ENCODE measurements at places on chromosomes 1 and 21.
A peak's percentile ranks its signal among the peaks of the same experiment; 100 is the strongest.

DNA sequence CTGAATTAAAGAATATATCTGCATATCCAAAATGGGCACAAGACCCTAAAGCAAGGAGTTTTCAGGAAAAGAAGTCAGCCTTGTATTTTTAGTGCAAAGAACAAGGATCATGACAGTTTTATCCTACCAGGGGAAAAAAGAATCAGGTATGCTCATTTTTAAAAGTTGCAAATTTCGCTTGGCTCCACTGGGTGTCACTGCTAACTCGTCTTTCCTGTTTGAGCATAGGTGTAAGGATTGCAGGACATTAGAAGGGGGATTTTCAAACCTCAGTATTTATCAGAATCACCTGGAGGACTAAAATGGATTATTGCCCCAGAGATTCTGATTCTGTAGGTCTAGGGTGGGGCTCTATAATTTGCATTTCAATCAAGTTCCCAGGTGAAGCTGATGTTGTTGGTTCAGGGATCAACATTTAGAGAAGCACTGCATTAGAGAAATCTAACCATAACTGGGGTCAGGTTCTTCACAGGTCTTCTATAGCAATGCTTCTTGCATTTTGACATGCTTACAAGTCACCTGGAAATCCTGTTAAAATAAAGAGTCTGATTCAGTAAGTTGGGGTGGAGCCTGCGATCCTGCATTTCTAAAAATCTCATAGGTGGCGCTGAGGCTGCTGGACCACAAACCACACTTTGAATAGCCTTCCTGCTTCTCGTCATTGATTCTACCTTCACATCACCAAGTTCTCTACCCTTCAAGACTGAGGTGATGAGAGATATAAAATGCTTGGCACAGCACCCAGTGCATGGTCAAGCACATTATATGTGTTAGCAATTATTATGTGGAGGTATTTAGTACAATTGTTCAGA, 39.6 kb downstream of the NUF2 start:
- no peak for DNase-seq

DNA sequence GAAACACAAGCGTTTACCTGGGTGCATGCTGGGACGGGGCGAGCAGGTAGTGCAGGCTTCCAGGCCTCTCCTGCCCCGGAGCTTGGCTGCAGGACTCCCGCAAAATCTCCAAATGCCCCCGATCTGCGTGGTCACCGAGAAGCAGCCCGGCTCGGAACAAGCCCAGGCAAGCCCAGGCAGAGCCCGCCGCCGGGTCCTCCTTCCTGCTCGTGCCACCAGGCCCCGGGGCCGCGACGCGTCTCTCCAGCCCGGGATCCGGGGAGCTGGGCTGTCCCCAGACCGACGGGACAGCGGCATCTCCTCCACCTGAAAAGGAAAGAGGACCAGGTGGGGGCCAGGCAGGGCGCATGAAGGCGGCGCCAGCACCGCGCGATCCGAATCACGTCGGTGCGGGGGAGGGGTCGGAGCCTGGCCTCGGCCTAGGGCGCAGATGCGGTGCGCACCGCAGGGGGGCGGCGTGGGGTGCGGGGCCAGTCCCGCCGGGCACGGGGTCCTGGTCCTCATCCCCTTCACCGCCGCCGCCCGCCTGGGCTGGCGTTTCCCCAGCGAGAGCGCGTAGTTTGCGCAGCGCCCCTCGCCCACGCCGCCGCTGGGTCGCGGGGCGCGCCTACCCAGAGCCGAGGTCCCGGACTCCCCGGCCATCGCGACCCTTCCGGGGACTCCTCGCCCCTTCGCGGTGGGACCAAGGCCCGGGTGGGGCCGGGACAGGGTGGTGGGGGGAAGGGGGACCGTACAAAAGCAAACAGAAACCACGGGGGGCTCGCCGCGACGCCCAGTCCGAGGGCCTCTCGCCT, 52.4 kb upstream of the H6PD start:
- no peak for DNase-seq

DNA sequence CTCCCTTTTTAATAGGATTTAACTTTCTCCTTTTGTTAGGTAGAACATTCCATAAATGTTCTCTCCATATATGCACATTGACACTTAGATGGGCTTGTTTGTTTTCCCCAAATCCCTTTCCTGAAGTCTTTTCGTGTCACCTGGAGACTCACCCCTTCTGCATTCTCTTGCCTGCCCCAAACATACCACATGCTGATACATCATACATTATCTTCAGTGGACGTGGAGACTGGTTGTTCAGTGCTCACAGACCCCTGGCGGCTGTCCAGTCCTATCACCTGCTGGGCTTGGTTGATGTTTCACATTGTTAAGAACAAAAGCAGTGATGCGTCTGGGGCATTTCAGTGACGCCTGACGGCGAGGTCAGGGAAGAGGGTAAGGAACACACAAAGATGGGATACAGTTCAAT, 22.2 kb downstream of the FMOD start:
- peak; percentile 63 for DNase-seq

- DNase-seq: no peak
These were observed 7.5 kb downstream of the MRAP start for GRCh38 chr21:32306021-32306780.

DNA sequence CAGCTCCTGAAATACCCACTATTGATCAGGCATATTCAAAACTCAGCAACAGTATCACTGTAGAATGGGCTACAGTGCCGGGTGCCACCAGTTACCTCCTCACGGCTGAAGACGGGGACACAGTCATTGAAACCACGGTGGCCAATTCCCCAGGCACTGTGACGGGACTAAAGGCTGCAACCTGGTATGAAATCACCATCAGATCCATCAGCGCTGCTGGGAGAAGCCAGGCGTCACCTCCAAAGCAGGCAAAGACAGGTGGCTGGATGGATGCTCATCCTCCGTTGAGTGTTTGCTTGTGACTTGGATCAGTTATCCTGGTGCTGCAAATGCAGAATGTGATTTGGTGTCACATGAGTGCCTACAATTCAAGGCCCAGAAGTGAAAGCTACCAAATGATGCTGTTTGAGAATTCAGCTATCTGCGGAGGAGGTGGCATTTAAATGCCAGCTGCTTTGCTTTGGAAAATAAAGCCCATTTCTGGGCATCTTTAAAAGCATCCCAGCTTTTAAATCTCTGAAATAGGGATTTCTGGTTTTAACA, 5.1 kb downstream of the FNDC7 start:
- no peak for DNase-seq

- DNase-seq: no peak
These were observed 287.5 kb downstream of the PTGER3 start for GRCh38 chr1:70760154-70760553.

Measured in RCC 7860 (cell line).